NCI-H524 treated with DMSO at 0.1 percent for 48 hours (cell line): ENCODE measurements at places on chromosomes 11 and 22.
A peak's percentile ranks its signal among the peaks of the same experiment; 100 is the strongest.

DNA sequence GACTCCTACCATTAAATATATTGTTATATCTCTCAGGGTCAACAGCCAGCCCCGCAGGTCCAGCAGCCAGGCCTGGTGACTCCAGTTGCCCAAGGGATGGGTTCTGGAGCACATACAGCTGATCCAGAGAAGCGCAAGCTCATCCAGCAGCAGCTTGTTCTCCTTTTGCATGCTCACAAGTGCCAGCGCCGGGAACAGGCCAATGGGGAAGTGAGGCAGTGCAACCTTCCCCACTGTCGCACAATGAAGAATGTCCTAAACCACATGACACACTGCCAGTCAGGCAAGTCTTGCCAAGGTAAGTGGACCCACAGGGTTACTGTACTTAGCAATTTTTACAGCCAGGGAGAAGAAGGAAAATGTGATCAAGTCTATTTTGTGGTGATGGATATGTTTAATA, 35.1 kb downstream of the EP300 start:
- DNase-seq, result no peak

GRCh38 chr11:126703662-126704061, 296.9 kb downstream of the KIRREL3 start:
- DNase-seq, result no peak

GRCh38 chr11:118000850-118001228, 14.6 kb downstream of the IL10RA start:
- DNase-seq, result no peak

GRCh38 chr22:49083607-49084006, 744.1 kb downstream of the BRD1 start:
- no peak for DNase-seq

GRCh38 chr22:21683401-21683811, 17.6 kb downstream of the PPIL2 start:
- DNase-seq, result no peak

DNA sequence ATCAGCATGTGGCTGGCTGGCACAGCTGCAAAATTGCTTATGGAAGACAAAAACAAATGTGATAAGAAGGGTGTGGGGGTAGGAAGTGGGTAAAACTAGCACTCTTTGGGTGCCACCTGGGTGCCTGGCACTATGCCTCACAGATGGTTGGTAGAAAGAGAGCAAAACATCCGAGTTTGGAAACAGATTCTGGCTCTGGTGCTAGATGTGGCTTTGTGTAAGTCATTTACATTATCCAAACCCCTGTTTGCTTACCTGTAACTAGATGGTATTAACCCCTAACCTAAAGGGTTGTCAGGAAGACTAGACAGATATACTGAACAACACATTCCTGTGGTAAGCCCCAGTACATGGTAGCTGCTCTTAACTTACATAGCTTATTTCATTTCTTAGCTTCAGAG, 905.6 kb downstream of the DLG2 start:
- DNase-seq, result no peak

DNA sequence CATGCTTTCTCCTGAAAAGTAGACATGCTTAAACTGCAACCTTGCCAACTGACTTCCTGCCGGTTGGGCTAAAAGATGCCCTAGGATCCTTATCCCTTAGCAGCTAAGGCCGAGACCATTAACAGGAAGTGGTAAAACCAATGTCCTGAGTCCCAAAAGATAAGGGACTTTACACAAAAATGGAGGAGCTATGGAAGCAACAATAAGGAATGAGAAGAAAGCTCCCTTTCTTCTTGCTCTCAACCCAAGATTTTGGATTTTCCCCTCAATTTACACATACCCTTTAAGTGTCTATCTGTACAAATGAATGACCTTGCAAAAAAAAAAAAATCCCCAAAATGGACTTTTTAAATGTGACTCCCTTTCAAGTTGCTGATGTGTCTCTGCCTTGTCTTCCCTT, 11.1 kb downstream of the MRPL17 start:
- DNase-seq, result no peak

GRCh38 chr11:110565357-110566336, 135.9 kb downstream of the FDX1 start:
- DNase-seq, result peak; percentile 13

DNA sequence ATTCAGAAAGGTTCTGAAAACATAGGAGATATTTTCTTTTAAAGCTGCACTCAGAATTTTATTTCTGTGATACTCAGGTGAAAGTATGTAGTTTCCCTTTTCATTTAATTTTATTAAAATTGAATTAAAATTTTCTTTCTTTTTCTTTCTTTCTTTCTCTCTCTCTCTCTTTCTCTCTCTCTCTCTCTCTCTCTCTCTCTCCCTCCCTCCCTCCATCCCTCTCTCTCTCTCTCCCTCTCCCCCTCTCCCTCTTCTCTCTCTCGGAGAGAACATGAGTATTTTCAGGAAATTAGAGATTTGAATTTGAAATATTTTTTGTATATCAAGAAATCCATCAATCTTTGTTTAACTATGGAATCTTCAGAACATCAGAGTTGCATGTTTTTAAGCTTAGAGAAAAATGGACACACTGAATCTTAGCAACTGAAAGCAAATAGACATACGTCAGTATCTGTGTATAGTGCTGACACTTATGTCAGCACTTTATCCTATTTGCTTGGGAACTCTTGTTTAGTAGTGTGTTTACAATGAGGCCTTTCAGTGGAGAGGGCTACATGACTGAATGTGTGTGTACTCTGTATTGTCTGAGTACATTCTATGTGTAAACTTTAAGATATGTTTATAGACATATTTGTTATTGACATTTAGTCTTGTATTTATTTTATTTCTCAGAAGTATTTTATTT, 44.5 kb downstream of the PDE3B start:
- no peak for DNase-seq

DNA sequence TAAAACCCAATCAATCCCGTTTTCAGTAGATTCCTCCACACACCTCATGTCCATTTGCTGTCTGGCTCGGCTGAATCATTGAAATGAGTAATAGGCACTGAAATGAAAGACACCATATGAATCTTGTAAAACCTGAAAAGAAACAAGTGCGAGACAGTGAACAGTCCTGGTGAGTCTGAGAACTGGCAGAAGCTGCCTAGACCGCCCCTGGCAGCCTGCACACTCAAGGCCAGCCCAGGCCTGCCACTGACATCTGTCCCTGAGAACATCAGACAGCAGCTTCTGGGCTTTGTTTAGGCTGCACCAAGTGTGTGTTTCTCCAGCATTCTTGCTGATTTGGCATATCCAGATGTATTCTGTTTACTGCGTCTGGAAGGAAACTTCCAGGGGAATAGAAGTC, 44.8 kb downstream of the ENDOD1 start:
- peak; percentile 30 for DNase-seq

DNA sequence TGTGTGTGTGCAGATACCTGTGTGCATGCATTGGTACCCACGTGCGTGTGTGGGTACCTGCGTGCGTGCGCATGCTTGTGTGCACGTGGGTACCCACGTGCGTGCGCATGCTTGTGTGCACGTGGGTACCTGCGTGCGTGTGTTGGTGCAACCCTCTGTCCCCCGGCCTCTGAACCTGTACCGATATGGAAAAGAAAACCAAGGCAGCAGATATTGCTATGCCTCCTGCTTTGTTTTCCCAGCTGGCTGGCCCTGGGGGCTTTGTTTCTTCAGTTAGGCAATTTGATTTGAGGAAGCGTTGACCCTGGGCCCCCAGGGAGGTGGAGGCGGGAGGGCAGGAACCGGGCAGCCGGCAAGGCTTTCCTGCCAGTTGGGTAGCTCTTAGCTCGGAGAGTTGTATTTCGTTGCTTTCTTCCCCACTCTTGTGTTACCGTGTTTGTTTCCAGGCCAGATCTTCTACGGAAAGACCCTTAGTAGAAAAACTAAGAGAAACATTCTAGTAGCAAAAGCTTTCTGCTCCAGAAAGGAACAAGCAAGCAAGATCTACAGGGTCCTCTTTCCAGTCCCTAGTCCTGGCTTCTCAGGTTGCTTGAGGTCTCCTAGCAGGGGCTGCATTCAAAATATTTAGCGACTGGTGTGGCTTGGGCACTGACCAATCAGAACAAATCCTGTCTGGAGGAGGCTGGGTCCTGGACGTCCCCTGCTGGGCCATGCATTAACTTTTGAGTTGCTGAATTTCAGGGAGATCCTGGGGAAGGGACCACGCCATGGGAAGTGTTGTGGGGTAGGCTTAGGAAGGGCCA, 26.3 kb upstream of the SORL1-AS1 start:
- DNase-seq, result no peak

GRCh38 chr22:50544078-50544745, 1.5 kb upstream of the KLHDC7B start:
- DNase-seq, result no peak

DNA sequence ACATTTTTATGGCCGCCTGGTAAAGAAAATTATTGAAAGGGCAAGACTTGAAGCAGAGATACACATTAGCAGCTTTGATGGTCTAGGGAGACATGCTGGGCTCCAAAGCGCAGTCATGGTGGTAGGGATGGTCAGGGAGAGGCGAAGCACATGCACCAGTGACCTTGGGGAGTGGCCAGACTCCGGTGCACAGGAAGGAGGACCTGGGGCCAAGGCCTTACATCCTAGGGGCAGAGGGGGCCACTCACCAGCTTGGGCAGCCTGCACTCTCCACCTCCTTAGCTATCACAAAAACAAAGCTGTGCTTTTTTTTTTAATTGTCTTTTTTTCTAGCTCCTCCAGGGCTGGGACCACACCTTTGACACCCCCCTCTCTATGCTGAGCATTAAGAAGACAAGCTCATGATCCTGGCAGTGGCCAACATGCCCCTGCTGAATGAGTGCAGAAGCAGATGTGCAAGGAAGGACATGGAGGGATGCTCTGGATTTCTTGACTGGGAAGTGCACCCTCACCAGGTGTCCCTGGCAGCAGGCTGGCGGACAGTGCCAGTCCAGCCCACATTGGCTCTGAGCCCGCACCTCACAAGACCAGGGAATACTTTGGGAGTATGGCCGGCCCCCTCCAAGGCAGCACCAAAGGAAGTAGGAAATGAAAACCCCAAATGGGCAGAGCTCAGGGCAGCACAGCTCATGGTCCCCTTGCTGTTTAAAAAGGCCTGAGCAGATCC, 619.9 kb downstream of the TBC1D22A start:
- DNase-seq, result no peak

- no peak for DNase-seq
Observed at GRCh38 chr11:45450189-45450588, 164.0 kb upstream of the SYT13 start.

GRCh38 chr11:121870206-121871045, 245.6 kb downstream of the BLID start:
- DNase-seq, result no peak

- DNase-seq, result no peak
Observed at GRCh38 chr11:65501472-65502273, 2.8 kb downstream of the MALAT1 start.

GRCh38 chr11:27293515-27294417, 69.2 kb downstream of the CCDC34 start:
- DNase-seq, result no peak

- DNase-seq, result no peak
Observed at GRCh38 chr11:67213178-67213621, 53.1 kb upstream of the GRK2 start.

- no peak for DNase-seq
Observed at GRCh38 chr11:117456027-117456720, 128.5 kb downstream of the CEP164 start.

DNA sequence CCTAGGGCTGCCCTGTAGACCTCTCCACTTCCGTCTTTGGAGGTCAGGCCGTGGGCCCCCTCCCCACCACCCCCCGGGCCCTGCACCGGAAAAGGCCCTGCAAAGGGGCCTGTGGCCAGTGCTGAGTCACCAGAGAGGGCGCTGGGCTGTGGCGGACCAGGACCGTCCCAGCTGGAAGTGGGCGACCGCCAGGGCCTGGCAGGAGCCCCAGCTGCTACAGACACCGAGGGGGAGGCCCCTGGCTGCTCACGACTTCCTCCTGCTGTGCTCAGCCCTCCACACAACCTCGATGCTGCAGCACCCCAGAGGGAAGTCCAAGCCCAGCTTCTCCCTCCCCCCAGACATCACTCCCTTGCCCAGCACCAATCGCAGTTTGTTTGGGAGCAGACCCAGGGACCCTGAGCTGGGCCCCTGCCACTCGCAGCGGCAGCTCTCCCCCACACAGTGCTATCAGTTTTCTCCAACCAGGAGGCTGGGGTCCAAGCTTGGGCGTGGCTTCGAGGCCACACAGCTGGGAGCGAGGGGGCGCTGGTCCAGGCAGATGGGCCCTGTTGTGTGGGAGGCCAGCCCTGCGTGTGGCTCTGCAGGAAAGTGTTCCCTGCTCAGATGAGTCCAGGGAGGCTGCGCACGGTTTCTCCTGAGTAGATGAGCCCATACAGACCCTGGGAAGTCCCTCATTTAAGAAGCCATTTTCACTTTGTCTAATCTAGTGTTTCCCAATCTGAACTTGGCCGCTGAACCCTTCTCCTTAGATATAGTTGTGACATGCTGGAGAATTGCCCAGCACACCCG, 5.6 kb upstream of the SH3BP1 start:
- DNase-seq, result peak; percentile 49
